ENCODE measurements at places on chromosomes 7 and 10.
A peak's percentile ranks its signal among the peaks of the same experiment; 100 is the strongest.

- DNase-seq: no peak
Measured at GRCh38 chr7:29306319-29306991, 111.9 kb downstream of the CHN2 start.

GRCh38 chr7:17185690-17186070 is 112.8 kb upstream of the AHR start:
- no peak for DNase-seq

DNA sequence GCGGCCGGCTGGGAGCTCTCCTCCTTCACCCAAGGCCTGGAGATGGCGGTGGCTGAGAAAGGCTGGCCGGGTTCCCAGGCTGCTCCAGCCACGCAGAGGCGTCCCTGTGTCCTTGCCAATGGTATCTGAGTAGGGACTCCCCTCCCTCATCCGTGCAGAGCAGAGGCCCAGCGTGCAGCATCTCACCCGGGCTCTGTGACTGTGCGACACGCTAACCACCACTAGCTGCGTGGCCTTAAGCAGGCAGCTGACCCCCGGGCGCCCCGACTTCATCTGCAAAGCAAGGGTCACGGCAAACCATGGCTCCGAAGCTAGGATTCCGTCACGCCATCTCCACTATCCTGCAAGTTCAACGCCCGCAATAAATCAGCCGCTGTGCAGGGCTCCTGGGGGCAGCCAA is 47.2 kb upstream of the TNRC18 start:
- no peak for DNase-seq

- DNase-seq: no peak
Measured at GRCh38 chr10:78912361-78913218, 156.2 kb upstream of the ZMIZ1 start.

DNA sequence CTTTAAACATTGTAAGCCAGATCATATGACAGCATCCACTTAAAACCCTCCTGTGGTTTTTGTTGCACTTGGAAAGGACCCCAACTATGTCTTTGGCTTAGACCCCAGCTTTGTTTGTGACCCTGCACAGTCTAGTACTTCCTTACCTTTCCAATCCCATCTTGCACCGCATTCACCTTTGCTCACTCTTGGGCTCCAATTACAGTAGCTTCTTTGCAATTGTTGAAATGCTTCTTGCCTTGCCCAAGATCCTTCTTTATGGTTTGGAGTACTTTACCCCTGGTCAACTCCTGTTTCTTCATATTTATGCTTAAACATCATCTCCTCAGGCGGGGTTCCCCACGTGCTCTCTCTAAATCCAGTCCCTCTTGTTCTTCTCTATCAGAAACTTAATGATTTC is 162.6 kb downstream of the PTEN start:
- no peak for DNase-seq

GRCh38 chr10:26437637-26438461 is at the start of gene APBB1IP:
Gene APBB1IP (plus strand): TSS chr10:26438341. CDS start chr10:26492327, 53,986 bp downstream.
- DNase-seq: peak; percentile 56

DNA sequence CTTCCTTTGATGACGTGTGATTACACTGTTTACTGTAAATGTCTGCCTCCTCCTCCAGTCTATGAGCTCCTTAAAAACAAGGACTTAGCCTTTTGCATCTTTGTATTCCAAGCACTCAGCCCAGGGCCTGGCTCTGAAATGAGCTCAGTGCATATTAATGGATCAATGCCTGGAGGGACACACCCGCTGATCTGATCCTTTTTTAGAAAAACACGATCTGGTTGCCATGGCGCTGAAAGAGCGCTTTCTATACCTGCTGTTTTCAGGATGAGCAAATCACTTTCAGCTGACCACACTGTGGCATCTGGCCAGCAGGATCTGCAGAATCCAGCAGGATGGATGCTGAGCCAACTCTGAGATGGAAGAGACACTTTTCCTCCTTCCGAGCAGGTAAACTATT is 37.8 kb upstream of the GARS1 start:
- DNase-seq: no peak

DNA sequence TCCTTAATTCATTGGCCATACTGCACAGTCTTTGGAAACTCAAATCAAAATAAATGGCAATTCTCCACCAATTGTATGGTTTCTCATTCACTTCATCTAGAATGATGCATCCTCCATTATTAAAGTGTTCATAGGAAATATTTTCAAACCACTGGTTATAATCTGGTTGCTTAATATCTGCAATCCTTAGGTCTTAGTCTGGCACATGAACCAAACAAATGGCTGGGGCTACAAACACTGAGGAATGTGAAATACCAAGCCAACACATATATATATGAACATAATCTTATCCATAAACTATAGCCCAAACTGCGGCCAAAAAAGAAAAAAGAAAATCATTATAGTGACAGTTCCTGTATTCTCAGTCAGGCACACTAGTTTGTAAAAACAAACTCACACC is 5.7 kb upstream of the MSS51 start:
- DNase-seq: no peak

- no peak for DNase-seq
Measured at GRCh38 chr10:130399425-130399950, 263.3 kb downstream of the GLRX3 start.

All from amygdala (tissue), 56 donors.